ENCODE measurements at places on chromosomes 3 and 15.
A peak's percentile ranks its signal among the peaks of the same experiment; 100 is the strongest.

GRCh38 chr3:153372326-153372725 lies 210.3 kb downstream of the RAP2B start:
- no peak for DNase-seq

DNA sequence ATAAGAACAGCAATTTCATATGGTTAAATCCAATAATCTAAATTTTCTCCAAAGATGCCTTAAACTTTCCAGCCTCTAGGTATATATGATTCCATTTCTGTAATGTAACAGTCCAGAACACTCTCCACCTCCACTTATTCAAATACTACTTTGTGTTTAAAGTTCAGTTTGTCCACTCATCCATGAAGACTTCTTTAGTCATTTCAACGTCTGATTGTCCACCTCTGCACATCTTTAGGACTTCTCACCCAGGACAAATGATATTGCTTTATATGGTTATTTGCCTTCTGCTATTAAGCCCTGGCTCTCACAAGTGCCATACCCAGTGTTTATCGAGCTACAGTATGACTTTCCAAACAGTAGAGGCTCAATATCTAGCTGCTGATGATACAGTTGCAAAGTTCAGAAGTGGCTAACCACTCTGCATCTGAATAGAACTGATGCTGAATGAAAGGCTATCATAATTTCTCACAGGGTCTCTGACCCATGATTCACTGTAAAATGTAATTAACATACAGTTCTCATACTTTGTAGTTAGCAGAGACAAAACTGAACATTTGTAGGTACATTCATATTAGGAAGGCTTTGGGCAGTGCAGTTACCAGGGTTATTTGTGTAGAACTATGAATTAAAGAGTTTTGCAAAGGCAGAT lies 93.7 kb upstream of the MBNL1 start:
- no peak for DNase-seq

DNA sequence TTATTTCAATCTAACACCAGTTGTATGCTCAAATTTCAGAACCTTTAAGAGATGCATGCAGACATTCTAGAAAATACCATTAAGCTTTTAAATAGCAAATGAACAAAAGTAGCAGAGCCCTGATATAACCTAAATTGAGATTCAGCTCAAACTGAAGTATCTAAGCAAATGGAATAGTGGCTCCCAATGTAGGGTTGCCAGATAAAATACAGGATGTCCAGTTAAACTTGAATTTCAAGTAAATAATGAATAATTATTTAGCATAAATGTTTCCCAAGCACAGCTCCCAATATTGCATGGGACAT lies 171.1 kb upstream of the ATP11B start:
- no peak for DNase-seq

DNA sequence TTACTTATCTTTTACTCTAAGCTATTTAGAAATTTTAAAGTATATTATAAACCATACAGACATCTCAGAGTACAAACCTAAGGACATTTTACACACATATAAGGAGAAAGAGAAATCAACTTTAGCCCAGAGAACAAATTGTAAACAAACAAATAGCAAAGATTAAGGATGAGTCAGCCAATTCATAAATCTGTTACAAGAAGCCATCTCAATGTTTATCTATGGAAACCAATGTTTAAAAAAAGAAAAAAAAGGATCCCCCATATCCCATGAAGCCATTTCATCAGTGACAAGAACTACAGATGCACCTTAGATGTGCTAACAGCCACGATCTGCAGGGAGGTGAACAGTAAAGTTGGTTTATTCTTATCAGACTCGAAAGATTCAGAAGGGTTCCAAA lies 437.1 kb downstream of the SHQ1 start:
- no peak for DNase-seq

DNA sequence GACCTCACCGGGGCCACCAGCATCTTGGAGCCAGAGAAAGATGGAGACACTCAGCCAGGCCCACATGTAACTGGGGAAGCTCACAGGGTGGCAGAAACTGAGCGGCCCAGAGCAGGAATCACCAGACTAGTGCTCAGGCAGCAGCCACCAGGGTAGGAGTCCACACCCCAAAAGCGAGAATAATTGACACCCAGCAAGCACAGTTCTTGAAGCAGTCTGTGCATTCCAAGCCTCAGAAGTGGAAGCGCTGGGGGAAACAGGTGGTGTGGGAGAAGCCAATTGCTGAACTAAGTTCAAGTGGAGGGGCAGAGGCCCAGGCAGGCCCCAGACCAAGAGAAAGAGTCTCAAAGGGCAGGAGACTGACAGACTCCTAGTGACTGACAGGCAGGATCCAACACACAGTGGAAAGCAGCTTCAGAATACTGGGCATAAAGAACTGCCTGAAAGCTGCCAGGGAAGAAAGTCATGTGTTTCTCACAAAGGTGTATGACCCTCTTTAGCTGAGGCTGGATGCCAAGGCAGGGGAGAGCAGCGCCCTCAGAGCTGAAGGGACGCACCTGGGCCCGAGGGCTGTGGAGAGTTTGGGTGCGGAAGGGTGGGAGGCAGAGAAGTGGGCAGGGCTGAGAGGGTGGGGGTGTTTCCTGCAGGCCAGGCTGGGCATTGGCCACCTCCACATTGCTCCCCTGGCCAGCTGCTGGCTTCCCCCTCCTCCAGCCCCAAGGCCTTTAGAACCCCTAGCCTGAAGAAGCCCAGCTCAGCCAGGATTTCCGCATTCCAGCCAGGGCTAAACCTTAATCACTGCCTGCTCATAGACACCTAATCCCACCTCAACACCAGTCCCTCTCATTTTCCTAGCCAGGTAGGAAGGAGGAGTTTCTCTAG lies 7.7 kb downstream of the NT5DC2 start:
- DNase-seq, result no peak

- no peak for DNase-seq
These were observed 972.0 kb downstream of the TUSC7 start for GRCh38 chr3:117681619-117682018.

DNA sequence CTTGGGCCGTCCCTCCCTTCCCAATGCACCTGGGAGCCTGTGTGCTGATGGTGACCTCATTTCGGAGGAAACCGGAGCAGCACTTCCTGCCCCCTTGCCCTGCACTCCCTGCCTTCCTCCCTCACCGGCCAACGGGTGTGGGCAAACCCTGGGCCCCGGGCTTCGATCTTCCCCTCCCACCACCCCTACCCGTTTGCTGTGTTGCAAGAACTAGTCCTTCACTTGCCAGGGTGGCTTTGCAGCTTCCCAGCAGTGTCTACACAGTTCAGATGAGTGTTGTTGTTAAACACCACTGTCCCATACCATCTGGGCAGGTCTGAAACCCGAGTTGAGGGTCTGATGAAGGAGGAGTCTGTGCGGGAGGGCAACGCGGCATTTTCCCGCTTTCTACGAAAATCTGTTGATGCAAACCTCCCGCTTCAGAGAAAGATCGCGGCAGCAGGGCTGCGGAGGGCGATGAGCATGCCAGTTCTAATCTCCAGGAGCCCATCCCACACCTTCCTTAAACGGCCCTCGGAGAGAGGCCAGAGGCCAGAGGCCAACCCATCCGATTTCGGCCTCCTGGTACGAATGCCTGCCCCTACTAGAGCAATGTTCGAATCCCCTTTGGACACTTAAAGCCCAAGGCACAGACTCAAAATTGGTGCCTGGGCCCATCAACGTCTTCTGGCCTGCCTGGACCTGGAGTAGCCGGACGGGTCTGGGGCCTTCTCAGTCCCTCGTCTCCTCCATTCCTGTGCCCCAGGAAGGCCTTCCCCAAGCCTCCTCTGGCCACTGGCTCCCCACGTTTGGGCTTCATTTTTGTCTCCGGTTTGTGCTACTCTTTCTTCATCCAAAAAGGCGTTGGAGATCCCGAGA lies 35.7 kb upstream of the POLG start:
- no peak for DNase-seq

- no peak for DNase-seq
These were observed 22.8 kb downstream of the CFAP100 start for GRCh38 chr3:126417515-126417914.

DNA sequence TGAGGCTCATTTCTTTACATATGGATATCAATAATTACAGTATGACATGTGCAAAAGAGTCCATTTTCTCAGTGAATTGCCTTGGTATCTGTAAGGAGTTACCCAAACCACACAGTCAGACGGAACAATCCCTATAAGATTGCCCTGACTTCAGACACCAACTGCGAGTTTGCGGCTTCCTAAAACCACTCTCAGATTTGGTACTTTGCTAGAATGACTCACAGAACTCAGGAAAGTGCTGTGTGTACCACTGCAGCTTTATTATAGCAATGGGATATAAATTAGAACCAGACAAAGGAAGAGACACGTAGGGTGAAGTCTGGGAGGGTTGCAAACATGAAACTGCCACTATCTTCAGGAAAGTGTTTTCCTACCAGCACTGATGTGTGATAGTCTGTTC lies 45.8 kb upstream of the ATP13A3 start:
- no peak for DNase-seq

DNA sequence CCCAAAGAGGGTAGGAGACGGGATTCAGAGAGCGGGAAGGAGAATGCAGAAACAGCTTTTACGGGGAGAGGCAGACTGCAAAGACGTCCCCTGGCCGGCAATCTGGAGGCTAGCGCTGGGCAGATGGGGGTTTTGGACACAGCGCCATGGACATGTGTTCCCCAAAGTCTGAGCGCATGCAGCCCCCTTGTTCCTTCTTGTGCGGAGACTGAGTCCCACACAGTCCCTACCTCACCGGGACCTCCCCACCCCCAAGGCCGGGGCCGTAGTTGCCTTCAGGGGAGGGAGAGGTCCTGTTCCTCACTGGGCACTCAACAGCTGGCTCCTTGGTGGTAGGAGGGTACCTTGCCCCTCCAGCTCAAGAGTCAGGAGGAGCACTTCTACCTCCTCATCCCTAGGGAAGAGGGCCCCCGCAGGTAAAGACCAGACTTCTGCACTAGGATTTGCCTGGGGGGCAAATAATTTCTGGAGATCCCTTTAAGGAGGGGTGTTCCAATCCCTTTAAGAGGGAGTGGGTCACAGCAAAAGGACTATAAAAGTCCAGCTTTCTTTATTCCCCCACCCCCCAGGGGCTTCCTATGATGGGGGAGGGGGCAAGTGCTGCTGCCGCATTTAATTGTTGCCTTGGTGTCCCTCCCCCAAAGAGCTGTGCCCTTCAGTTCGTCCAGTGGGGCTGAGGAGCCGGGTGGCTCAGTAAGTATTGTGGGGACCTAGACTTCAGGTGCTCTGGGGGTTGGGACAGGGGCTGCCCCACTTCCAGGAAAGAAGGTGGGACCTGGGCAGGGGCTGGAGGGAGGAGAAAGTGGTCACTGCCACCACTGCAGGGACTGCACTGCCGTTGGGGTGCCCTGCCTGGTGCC lies 3.6 kb upstream of the BAHD1 start:
- no peak for DNase-seq

DNA sequence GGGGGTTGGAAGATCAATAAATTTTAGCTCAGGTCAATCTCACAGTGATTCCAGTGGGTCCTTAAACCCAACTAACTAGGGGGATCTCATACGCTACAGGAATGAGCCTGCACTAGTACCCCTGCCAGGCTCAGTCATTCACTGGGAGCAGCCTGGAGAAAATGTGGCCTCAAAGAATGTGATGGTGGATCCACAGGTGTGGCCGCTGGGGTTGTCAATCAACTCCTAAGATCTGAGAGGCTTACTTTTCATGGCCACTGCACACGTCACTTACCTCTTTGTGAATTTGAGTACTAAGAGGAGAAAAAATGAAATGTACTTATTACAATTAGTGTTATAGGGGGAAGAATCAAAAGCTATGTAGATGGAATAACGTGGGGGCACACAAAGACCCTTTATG lies 17.5 kb upstream of the FNDC3B start:
- no peak for DNase-seq

- DNase-seq, result no peak
These were observed 1187.6 kb downstream of the SI start for GRCh38 chr3:163890661-163891060.

DNA sequence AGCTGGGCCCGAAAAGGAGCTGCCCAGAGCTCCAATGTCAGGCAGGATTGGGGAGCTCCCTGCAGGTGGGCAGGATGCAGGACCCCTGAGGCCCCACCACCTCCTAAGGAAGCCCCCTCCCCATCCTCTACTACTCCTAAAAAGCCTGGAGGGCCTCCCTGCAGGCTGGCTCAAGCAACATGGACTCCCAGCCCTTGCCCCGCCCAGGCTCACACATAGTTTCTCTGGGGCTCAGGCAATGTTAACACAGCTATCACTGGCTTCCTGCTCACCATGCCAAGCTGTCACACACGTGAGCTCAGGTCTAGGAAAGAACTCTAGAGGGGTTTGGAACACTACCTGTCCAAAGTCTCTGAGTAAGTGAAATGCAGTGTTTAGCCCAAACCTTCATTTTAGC lies 65.4 kb upstream of the ZNF148 start:
- DNase-seq, result no peak

GRCh38 chr15:101148881-101149664 lies 102.8 kb downstream of the CHSY1 start:
- DNase-seq, result peak; percentile 63

- no peak for DNase-seq
These were observed 26.5 kb downstream of the WNT7A start for GRCh38 chr3:13853256-13853977.

- DNase-seq, result no peak
These were observed 961 bp downstream of the HAPLN3 start for GRCh38 chr15:88894348-88894818.

DNA sequence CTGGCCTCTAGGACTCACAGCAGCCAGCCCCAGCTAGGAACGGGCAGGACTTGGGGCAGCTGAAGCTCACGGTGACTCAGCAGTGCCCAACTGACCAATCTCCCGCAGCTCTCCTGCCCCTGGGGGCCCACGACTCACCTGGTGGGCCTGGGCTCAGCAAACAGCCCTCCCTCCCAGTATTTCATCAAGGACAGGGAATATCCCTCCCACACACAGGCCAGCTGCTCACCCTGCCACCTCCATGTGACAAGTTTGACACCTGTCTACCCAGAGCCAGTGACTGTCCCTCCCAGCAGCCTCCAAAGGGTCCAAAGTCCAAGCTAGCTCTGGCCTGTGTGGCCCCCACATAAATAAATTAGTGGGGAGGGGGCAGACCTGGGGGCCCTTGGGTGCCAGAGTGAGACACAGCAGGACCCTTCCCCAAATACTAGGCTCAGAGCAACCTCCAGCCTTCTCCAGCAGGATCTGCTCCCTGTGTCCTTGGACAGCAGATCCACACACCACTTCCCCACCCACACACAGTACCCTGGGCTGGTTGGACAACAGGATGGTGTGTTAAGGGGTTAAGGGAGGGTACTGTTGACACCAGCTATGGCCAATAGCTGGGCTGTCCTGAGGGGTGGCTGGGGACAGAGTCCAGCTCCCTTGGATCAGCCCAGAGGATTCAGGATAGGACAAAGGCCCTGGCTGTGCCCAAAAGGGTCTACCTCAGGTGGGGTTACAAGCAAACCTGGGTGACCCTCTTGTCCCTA lies 4.3 kb downstream of the GNAT1 start:
- no peak for DNase-seq

DNA sequence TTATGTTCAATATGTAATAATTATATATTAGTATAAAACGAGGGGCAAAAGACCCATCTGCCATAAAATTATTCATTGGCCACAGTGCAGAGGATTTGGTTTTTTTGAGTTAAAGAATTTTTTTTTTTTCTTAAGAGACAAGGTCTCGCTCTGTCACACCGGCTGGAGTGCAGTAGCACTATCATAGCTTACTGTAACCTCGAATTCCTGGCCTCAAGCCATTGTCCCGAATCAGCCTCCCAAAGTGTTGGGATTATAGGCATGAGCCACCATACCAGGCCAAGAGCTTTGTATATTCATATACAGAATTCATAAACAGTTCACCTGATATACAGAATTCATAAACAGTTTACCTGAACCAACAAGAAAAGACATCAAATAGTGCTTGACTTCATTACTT lies 20.2 kb upstream of the LRRFIP2 start:
- DNase-seq, result no peak

Measured in CMK (cell line).